ENCODE measurements at places on chromosomes 2 and 18. TPM values are rescaled to one million over a fixed set of nuclear protein-coding genes. Genes with fewer than 3 reads are reported as not detected.

GRCh38 chr2:11796190-11797171, 50.0 kb downstream of the LPIN1 start:
- DNase-seq, result no peak

Gene AOX1
- total RNA-seq, result 0.94 TPM

Gene THSD7B
- total RNA-seq, result 20.0 TPM

Gene KCNJ3
- total RNA-seq, result 22.8 TPM

Gene HJURP
- 1.9 TPM for total RNA-seq

DNA sequence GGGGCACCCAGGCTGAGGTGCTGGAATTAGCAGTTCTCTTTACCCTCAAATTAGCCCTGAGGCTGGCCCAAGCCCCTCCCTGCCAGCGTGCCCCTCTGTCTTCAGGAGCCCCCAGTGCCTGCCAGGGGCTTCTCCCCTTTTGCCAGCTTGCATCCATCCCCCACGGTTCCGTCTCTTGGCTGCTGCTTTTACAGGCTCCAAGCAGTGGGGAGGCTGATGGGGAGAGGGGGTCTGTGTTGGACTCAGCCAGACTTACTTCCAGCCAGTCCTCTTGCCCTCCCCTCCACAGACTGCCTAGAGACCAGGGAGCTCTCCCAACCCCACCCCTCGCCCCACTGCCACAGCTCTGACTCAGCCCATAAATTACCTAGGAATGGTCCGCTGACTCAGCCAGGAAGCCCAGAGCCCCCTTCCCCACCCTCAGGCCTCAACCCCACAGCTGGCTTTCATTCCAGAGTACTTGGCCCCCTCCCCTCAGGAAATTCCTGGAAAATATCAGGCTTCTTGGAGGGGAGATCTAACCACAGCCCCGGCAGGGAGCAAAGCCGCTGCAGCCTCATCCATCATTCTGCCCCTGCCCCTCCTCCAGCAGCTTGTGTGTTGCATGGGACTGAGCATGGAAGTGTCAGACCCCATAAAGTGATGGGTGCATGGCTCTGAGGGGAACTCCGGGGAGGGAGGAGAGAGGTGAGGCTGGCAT, 184.6 kb downstream of the ZFP36L2 start:
- DNase-seq, result no peak

DNA sequence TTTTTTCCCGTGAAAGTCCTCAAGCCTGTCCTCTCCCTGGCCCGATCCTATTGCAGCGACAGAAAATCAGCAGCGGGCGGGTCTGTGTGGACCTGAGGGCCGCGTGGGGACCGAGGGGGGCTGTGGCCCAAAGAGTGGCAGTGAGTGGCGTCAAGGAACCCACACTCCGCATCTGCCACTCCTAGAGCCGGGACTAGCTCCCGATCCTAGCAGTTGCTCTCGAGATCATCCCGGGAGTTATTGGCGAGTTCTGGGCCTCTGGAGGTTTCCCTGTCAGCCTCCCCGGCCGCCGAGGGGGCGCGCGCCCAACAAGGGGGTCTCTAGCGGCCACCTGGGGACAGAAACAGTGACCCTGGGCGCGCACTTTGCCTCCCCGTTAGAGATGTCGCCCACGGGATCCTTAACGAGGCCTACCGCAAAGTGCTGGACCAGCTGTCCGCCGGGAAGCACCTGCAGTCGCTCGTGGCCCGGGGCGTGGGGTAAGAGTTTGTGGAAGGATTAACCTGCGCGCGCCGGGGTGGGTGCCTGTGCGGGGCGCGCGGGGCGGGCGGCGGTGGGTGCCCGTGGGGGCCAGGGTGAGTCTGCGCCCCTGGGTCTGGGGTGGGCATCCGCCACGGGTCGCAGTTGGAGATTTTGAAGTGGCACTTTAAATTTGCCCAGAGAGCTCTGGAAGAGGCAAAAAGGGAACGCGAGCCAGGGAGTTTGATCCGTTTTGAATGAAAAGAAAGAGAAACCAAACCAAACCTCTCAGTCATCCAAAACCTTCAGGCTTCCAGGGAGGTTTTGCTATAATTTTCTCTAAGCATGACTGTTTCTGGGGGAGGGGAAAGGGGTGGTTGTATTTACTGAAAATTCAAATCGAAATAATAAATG, 3.5 kb downstream of the ADCYAP1 start:
- no peak for DNase-seq

- DNase-seq, result no peak
These were observed 267.6 kb downstream of the GBX2 start for GRCh38 chr2:235900631-235901030.

GRCh38 chr2:82636402-82637020, 1822.6 kb downstream of the SUCLG1 start:
- DNase-seq, result no peak

- DNase-seq, result no peak
These were observed 181.7 kb upstream of the SPRED2 start for GRCh38 chr2:65613968-65614555.

- DNase-seq, result no peak
These were observed 77.3 kb downstream of the COPS8 start for GRCh38 chr2:237162959-237163358.

GRCh38 chr2:231708773-231709635, 679 bp downstream of the PTMA start:
- peak; percentile 47 for DNase-seq

GRCh38 chr2:66573416-66573815, 138.5 kb downstream of the MEIS1 start:
- DNase-seq, result no peak
